ENCODE measurements at places on chromosomes 1 and 21.

DNA sequence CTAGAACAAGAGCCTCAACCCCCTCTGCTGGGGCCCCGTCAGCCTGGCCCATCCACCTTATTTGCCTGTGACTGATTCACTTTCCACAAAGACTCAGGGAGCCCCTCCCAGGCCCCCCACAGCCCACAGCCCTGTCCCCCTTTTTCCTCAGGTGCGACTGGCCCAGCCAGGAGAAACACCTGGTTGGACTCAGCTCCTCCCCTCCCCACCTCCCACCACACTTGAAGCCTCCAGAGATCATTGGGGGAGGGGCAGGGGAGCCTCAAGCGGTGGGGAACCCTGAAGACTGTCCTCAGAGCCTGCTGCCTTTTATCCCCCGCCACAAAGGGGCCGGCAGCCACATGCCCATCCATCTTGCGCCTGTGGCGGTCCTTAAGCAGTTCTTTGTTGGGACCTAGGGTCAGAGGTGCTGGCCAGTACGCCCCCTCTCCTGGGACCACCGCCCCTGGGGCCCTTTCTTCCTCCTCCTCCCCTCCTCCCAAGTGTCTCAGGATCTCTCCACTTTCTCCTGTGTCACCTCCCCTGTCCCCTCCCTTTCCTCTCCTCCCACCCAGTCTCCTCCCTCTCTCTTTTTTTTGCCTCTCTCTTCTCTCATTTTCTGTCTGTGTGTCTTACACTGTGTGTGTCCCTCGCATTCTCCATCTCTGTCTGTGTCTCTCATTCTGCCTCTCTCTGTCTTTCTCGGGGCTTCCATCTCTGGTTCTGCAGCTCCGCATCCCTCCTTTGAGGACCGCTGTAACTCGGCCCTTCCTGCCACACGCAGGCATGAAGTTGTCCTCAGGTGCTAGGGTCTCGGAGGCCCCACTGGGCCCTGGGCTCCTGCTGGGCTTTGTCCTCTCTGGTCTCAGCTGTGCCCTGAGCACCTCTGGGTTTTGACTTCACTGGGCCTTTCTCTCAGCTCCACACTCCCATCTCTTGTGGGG is 12.2 kb downstream of the CRABP2 start:
- DNase-seq: no peak

GRCh38 chr21:30839304-30839703 is 9.7 kb upstream of the KRTAP7-1 start:
- no peak for DNase-seq

- DNase-seq: no peak
These were observed 26.8 kb upstream of the MACF1 start for GRCh38 chr1:39177706-39178105.

DNA sequence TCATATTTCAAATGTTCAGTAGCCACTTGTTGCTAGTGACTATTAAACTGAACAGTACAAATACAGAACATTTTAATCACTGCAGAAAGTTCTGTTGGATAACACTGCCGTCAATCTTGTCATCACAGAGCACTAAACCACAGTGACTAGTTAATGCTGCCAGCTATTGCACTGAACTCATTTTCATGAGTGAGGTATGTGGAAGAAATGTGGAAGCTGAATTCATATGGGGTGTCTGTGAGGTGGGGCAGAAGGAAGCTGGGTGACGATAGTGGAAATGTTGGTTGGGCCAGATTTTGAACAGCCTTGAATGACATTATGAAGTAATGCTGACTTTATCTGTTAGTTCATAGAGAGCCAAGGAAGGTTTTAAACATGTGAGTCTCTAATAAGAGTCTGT is 49.6 kb downstream of the OSBPL9 start:
- peak; percentile 69 for DNase-seq

- DNase-seq: peak; percentile 15
These were observed 43.5 kb downstream of the LGR6 start for GRCh38 chr1:202237052-202237451.

GRCh38 chr1:206785182-206785765 is 13.0 kb upstream of the IL10 start:
- no peak for DNase-seq

DNA sequence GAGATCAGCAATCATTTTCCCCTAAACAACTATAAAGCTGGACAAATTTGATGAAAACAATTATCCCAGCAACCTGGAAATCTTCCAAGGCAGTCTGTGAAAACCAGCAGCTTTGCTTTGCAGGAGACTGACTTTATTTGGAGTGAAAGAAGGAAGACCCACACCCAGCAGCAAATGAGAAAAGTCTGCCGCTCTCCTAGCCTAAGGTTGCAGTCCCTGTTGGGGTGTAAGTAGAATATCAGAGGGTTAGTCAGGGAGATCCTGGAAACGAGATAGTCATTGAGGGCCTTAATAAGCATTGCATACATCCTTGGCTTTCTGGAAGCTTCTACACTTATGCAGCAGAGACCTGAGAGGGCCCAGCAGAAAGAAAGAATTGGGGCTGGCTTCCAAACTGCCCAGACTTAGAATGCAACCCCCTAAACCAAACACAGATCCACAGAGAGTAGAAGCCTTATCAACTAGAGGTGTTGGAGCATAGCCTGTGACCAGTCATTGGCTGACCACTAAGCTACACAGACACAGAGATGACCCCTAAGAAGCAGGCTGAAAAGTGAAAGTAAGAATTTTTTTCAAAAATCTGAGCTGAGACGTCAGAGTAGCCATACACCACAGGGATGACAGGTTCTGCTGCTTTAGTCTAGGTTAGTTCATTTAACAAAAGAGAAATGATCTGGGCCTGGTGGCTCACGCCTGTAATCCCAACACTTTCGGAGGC is 98.3 kb downstream of the LYPLAL1 start:
- DNase-seq: peak; percentile 71

- no peak for DNase-seq
These were observed 107.5 kb downstream of the NEK7 start for GRCh38 chr1:198264282-198264681.

DNA sequence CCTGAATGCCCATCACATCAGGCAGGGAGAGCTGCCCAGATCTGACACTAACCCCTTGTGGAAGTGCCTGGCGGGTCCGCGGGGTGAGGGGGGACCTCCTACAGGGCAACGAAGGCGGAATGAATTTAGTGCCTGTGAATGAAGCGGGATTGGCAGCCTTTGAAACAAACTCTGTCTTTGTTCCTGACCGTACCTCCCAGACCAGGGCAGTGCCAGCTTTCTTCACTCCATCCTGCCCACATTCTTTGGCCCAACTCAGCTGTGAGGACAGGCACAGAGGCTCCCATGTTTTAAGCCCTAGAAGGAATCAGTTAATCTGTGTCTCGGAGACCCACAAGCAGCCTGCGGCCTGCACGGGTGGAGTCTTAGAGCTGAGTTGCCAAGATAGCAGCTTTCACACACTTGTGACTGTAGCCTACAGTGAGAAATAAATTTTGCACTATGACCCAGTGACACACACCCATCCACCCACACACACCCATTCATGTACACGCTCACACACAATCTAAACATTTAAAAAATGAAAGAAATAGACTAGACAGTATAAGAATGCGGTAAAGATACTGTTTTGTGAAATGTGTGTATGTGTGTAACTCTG is 60.1 kb upstream of the USP24 start:
- DNase-seq: peak; percentile 61

DNA sequence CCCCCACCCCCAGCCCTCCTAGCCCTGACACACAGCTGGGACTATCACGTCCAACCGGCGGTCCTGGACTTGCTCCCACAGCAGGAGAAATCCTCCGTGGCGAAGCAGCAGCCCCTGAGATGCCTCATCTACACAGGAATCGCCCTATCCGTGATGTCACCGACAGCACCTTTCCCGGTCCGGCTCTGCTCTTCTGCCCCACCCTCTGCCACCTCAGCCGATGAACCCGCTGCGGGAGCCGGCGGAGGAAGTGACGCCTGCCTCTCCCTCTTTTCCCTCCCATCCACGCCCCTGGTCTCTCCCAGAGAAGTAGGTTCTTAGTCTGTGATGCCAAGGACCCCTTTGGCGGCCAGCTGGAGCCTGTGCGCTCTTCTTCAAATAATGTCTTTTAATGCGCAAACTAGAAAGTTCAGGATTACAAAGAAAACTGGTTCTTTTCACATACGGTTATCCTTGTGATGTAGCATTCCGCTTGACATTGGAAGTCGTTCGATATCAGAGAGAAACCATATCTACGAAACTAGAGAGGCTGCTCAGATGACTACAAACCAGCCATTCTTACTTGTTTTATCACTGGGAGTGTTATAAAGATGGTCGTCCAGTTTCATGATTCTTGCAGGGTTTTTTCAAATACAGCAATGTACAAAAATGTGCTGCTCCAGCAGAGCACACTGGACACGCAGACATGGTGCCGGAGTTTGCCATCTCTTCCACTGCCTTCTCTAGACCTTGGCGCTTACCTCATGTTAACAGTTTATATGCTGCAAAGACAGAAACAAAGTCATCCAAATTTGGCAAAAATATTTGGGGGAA is 120.3 kb downstream of the PPIAL4G start:
- peak; percentile 16 for DNase-seq

GRCh38 chr1:24463776-24464735 is 38.6 kb upstream of the RCAN3 start:
- peak; percentile 37 for DNase-seq

GRCh38 chr1:240149484-240150094 is 57.9 kb downstream of the FMN2 start:
- peak; percentile 52 for DNase-seq

DNA sequence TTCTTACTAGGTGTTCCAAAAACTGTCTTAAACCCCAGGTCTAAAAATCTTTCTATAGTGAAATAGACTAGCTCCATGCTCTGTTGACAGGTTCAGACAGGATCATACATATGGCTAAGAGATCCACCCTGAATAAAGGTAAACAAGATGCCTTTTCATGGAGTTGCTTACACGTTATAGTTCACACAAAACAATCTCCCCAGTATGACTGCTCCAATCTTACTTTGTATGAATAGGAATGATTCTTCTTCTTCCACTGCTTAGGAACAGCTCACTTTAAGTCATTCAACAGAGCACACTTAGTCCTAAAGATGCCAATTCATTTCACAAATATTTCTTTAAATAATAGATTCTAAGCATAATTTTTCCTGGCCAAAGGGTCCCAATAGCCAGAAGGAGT is 16.0 kb downstream of the ELK4 start:
- no peak for DNase-seq

DNA sequence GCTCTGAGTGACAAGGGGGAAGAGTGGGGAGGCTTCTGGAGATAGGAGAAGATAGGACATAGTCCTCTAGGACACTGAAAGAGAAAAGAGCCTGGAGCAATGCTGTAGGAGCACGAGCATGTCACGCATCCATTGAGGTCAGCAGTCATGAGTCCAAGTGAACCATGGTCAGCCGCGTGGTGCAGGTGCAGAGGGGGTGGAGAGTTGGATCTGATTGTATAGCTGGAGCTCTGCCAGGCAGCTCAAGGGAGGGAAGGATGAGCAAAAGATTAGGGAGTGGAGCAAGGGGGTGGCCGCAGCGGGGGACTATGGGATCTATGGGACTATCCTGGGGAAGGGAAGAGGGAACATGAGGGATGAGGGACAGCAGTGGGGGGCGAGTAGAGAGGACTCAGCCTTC is 14.0 kb downstream of the PADI1 start:
- DNase-seq: no peak

- DNase-seq: peak; percentile 69
These were observed 6.0 kb upstream of the UBL4B start for GRCh38 chr1:110106013-110106941.

- DNase-seq: peak; percentile 39
These were observed 744 bp upstream of the DDX20 start for GRCh38 chr1:111754984-111755330.

GRCh38 chr1:151942882-151943281 is 33.6 kb upstream of the THEM4 start:
- DNase-seq: no peak

GRCh38 chr1:170536924-170537551 is 5.1 kb downstream of the GORAB start:
- DNase-seq: no peak

DNA sequence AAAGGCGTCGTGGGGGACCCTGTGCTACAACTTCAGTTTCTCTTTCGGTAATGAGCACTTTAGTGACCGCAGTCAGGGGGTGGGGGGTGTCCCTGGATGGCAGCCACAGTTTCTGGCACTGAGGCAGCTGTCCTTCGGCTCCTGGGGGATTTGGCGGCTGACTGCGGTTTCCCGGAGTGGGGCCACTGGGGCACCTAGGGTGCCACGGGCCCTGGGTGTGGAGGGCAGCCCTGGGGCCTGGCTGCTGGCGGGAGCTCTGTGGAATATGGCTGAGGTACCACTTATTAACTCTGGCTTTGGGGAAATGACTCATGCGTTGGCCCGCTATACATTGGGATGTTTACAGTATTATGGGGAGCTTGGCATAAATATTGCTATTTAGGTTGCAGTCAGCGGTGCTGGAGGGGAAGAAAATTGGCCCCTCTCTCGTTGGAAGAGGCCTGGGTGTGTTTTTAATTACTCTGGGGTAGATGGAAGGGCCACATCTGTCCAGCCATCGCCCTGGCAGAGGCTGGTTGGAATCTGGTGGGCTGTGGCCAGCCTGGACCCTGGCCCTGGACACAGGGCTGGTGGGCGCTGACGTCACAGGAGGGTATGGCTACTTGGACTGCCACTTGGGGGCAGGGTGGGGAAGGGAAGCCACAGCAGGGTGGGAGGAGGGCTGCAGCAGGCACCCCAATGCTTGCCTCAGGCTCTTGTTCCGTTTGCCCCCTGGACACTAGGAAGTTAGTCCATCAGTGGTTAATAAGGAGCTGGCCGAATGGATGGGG is 2.0 kb downstream of the EPHB2 start:
- DNase-seq: peak; percentile 79

GRCh38 chr1:183699616-183700160 is 46.6 kb upstream of the APOBEC4 start:
- DNase-seq: peak; percentile 40

- DNase-seq: peak; percentile 17
These were observed at the start of gene ESRRG for GRCh38 chr1:216723274-216723780. Gene ESRRG, minus strand, starts transcription at chr1:216723429. Its CDS starts 130 bp downstream, at chr1:216723299.

GRCh38 chr1:2631136-2632050 is 1.4 kb downstream of the MMEL1 start:
- DNase-seq: no peak

DNA sequence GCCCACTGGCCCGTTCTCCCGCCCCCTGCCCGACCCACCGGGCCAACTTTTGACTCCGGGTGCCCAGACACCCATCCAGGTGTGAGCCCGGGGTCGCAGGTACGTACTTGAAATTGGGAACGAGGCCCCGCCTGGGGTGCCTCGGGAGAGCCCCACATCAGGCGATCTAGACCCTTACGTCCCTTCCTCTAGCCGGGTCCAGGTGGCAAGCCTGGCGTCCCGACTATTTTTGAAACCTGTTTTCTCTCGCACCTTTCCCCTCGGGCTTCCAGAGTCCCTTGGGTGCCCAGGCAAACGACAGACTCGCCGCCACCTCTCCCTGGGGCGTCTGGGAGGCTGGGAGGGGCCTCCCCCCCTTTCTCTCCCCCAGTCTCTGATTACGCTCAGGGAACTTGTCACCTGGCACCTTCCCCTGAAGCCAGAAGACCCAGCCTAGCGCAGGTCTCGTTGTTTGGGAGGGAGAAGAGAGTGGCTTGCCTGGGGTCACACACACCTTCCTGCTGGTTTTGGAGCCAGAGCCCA is 898 bp downstream of the LDLRAP1 start:
- no peak for DNase-seq

DNA sequence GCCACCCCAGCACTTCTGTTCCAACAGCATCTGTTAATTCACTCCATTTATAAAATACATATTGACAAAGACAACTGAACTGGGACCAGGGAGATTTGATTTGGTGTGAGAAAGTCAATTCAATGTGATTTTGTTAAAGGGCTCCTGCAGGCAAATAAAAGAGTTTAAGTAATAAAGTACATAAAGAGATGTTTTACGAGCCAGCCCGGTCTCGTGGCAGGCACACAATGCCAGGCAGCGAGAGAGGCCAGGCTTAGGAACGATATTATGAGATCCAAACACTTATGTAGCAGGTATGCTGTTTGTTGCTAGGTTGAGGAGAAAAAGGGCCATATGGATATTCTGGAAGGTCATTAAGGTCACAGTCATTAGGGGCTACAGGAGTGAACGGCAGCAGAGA is 227.1 kb downstream of the KCTD3 start:
- no peak for DNase-seq
